ENCODE measurements at places on chromosomes 12 and 14.
A peak's percentile ranks its signal among the peaks of the same experiment; 100 is the strongest.

GRCh38 chr12:64675795-64676194 lies 65.5 kb downstream of the RASSF3 start:
- DNase-seq: no peak

DNA sequence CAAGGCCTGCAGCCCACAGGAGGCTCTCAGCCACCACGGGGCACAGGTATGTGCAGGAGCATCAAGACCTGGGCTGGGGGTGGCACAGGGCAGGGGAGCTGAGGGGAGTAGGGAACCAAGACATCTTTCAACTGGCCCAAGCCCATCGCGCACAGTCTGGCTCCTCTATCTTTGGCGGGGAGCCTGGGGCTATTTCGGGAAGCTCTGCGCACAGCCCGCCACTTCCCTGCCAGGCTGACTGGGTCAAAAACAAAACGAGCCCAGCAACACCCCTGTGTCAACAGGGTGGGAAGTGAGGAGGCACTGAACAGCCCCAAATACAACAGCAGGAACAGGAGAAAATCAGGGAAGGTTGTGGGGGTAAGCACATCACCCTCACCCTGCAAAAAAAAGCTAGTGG lies 83.9 kb downstream of the ARL6IP4 start:
- peak; percentile 31 for DNase-seq

DNA sequence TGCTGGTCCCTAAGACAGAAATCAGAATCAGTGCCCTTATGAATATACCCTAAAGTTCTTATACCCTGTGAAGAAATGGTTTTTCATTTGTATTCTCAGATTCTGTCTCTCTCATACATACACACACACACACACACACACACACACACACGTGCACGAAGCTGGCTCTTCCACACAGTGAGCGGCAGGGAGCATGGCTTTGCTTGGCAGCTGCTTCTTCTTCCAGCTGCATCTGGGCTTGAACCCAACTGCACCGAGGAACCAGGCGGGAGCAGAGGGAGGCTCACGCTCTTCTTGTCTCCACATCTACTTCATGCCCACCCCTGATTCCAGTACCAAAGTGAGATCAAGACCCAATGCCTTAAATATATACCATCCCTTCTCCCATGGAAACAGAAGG lies 19.4 kb downstream of the GRIN2B start:
- no peak for DNase-seq

DNA sequence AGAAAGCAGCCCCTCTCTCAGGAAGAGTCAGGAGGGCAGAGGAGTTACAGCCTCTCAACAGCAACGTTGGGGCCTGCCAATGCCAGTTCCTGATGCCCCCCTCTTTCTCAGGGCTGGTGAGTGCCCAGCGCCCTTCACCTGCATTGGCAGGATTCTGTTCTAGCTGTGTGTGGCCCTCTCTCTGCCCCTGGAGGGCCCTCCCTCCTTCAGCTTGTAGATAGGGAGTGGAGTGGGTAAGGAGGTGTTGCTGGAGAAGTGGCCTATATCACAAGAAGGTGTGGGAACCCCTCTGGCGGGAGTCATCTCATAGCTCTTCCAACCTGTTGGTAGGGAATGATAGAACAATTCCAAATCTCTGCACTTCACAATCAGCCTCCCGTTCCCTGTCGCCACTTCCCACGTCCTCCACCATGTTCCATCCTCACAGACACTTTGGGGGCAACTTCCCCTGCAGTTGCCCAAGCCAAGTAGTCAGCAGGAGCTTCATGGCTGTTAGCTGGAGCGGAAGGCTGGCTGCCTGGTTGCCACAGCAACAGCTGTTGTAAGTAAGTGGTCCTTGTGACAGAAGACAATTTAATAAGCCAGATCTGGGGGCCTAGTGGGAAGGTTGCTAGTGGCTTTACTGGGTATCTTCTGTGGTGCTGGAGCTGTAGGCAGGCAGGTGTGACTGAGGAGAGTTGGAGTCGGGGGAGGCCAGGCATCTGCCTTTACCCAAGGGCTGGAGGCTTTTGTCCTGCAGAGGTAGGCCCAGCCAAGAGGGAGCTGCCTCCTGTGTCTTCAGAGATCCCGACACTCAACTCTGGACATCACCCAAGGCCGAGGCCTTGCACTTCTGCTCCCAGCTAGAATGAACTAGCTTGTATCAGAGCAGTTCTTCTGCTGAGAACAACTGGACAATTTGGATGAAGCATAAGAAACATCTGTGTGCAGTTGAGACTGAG lies 38.4 kb downstream of the GALNT16 start:
- DNase-seq: no peak

DNA sequence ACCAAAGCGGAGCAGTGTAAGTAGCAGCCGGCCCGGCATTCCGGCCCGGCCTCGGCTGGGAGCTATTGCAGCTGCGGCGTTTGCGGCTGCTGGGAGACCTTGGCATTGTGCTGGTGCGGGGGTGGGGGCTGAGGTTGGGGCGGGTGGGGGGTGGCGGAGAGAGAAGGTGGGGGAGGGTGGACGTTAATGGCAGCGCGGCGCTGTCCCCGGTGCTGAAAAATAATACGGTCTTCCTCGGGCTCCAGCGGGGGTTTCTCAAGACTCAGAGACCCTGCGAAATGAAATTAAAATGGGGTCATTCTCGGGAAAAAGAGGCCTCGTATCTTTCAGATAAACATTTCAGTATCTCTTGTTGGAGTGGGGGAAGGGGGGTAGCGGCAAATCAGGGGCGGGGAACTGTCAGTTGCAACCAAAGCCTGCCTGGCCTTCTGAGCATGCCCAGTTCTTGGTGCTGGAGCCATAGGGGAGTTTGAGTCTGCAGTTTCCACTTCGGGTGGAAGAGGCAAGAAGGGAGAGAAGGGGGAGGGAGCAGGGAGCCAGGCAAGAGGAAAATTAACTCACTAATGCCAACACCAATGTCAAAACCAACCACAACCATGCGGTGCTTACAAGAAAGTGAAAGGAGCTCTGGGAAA lies 414 bp downstream of the UNC79 start:
- peak; percentile 72 for DNase-seq

DNA sequence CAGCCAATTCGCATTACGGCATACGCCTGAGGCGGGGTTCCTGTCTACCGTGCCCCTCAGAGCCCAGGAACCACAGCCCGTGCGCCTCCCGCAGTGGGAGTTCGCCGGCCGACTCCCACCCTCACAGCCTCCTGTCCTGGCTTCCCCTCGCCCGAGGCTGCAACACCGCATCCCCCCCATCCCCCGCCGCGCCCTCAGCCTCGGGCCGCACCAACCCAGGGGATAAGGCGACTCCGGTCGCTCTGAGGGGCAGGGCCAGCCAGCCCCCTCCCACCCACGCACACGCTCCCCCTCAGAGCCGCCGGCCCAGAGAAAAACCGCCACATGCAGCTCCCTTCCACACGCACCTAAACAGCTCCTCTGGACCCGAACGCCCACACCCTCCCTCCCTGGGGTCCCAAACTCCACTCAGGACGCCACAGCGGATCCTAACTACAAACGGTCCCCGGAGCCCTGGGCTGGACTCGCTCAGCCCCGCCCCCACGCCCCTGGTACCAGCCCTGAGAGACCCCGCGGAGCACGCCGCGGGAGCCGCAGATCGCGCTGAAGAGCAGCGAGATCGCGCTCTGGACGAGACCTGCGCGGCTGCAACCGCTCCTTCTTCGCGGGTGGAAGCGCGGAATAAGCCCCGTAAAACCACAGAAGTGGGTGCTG lies at the start of gene C14orf39:
Gene C14orf39, minus strand, starts transcription at position 466 of the 654 bp plus-strand sequence. CDS start 985 bp downstream, outside the sequence.
- DNase-seq: no peak

- DNase-seq: no peak
Observed at GRCh38 chr14:89447182-89447944, 30.3 kb upstream of the FOXN3 start.
